D721Med (cell line): ENCODE measurements at places on chromosomes 13 and 19.

- DNase-seq, result no peak
Measured at GRCh38 chr19:14473073-14473977, 1.8 kb downstream of the PTGER1 start.

- DNase-seq, result no peak
Measured at GRCh38 chr13:50914848-50915247, 5.3 kb downstream of the RNASEH2B start.

DNA sequence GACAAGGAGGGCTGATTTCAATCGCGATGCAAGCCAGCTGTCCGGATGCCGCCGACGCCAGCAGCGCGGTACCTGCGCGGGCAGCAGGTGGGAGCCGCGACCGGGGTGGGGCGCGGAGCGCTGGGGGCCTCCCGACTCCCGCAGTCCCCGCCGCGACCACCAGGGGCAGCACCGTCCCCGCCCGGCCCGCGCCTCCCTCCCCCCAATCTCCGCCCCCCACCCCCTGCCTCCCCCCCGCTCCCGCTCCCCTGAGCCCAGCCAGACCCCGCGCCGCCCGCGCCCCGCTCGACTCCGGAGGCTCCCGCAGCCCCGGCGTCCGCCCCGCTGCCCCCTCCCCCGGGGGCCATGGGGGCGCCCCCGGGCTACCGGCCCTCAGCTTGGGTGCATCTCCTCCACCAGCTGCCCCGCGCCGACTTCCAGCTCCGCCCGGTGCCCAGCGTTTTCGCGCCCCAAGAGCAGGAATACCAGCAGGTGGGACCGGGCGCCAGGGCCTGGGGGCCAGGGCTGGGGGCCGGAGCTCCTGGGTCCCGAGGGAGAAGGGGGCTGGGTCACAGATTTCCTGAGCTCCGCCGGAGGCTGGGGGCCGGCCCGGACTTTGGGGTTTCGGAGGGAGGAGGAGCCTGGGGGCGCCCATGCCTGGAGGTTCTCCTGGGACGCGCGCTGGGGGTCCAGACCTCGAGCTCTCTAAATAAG is at the start of gene TTYH1:
TTYH1 (plus strand) TSS at position 257 of the 693 bp plus-strand sequence; CDS start at position 346, 89 bp downstream.
- peak; percentile 25 for DNase-seq

GRCh38 chr13:113273851-113274590 is 23.0 kb upstream of the LAMP1 start:
- no peak for DNase-seq

- no peak for DNase-seq
Measured at GRCh38 chr19:42538841-42539709, 10.8 kb upstream of the CEACAM1 start.

DNA sequence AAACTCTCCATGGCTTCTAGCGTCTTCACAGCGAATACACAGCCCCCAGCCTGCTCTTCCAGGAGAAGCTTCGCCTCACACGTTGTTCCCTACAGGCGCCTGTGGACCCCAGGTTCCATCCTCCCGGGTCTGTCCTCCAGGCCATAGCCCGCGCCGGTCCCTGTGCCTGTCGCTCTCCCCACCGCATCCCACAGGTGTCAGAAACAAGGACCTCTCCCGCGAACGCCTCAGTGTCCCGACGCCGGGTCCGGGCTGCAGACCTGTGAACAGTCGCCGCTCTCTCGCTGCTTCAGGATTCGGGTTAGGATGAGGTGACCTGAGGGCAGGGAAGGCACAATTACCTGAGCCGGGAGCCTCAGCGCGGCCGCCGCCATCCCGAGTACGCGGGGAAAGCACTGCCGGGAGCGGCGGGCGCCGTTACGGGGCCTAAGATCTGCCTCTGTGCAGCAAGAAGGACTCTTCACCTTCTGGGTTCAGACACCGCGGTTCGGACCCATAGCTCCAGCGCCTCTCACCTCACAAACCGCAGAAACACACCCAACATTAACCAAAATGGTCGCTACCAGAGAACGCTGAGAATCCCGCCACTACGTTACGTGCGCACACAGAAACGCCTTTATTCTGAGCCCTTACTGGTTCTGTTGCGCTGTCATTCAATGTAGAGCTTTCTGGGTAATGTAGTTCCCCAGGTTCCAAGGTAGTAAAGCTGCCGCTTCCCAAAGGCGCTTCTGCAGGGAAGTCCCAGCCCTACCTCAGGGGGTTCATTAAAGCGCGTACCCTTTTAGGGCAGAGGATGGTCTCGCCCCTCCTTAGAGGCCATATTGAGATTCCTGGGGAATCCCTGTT is at the start of gene ZNF418:
ZNF418 (minus strand) TSS at position 583 of the 846 bp plus-strand sequence. CDS start 1,580 bp downstream, outside the sequence.
- DNase-seq, result peak; percentile 52

DNA sequence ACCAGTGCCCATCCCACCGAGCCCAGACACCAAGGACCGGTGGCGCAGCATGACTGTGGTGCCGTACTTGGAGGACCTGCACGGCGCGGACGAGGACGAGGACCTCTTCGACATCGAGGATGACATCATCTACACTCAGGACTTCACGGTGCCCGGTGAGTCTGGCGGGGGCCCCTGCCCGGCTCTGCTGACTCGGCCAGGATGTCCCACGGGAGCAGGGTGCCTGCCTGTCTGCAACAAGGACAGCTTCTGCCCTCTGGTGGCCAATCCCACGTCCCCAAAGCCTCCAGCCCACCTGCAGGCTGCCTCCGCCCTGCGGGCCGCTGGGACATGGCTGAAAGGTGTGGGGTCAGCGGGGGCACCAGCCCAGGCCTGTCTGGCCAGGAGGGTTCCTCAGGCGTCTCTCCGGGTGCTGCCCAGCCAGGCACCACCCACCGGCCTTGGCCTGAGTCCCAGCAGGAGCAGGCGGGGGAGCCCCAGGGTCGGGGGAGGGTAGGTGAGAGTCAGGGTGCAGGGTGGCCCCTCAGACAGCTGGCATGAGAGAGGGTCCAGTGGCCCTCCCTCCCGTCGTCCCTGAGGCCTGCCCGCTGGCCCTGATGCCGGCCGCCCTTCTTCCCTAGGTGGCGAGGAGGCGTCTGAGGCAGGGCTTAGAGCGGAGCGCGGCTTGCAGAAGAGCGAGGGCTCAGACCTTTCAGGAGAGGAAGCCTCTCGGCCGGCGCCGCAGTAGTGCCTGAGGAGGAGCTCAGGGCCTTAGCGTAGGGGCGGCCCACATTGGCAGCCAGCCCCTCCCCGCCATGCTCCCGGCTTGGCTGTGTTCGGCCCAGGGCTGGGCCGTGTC is 14.6 kb downstream of the CBARP start:
- DNase-seq, result peak; percentile 80

GRCh38 chr19:40530091-40530901 is 46.4 kb upstream of the SHKBP1 start:
- DNase-seq, result peak; percentile 76

- DNase-seq, result peak; percentile 58
Measured at GRCh38 chr19:2462635-2463421, 6.1 kb upstream of the LMNB2 start.

GRCh38 chr19:4067396-4068046 is 822 bp upstream of the ZBTB7A start:
- DNase-seq, result no peak

DNA sequence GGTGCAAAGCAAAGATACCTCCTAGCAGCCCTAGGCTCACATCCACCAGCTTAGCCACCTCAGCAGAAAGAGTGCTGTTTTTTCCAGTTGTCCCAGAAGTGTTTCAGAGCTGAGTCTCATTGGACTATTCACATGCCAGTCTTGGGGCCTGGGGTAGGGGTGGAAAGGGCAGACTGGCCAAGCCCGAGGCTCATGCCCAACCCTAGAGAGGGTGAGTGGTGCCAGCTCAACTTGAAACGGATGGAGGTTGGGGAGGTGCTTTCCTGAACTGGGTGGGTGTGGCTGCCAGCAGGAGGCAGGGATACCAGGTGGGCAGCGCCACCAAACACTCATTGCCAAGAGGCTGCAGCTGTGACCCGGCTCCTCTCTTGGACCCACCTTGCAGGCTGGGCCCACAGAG is 116.9 kb downstream of the DPF1 start:
- DNase-seq, result no peak

DNA sequence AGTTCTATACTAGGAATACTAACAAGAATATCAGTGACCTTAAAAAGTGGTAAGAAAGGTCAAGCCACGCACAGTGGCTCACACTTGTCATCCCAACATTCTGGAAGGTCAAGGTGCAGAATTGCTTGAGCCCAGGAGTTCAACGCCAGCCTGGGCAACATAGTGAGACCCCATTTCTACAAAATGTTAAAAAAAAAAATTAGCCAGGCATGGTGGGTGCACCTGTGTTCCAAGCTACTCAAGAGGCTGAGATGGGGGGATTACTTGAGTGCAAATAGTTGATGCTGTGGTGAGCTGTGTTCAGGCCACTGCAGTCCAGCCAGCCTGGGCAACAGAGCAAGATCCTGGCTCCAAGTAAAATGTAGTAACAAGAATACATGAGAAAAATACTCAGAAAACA is 61.8 kb downstream of the PCDH9 start:
- DNase-seq, result no peak

- DNase-seq, result no peak
Measured at GRCh38 chr13:31797154-31797775, 57.9 kb downstream of the RXFP2 start.

GRCh38 chr13:25686831-25687470 is 315.2 kb downstream of the ATP8A2 start:
- no peak for DNase-seq

DNA sequence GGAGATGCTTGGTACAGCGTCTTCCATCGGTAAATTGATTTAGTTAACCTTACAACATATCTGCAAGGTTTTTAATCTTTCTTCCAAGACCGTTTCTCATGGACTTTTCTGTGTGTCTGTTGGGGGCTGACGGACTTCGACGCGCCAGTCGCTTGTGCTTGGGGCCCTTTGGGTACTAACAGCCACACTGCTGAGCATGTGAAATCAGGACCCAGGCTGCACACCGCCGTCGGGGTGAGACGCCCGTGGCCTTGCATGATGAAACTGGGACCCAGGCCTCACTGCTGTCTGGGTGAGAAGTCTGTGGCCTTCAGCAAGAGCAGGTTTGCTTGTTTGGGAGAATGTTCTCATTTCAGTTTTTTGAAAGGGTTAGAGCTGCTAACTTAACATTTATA is 9.8 kb downstream of the ATP4B start:
- DNase-seq, result no peak

DNA sequence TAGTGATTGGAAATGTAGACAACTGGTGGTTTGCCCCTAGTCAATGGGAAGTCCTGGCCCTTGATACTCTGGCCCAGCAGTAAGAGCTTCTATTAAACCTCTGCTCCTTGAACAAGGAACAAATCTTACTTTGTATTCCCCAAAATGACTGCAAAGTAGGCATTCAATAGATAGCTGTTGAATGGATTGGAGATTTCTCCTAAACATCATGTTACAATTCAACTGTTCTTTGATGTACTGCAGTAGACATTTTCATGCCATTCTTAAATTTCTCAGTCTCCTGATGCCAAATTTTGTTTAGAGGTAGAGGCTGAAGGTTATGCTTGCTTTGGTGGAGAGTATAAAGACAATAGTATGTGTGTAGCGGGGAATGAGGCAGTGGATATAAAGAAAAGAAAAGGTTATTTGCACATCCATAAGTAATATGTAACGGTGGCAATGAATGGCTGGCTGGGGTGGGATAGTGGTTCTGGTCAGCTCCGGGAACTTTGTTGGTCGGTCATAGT is 12.8 kb downstream of the MIR17HG start:
- DNase-seq, result no peak

GRCh38 chr19:47097396-47098201 is 16.0 kb downstream of the ZC3H4 start:
- peak; percentile 78 for DNase-seq

GRCh38 chr19:39264306-39265290 is 3.6 kb upstream of the IFNL2 start:
- DNase-seq, result no peak

- DNase-seq, result no peak
Measured at GRCh38 chr13:27493981-27494380, 43.6 kb upstream of the MTIF3 start.

GRCh38 chr13:93882086-93882651 is 597.3 kb downstream of the DCT start:
- no peak for DNase-seq

GRCh38 chr13:60326273-60326672 is 70.7 kb upstream of the TDRD3 start:
- no peak for DNase-seq

GRCh38 chr19:45804140-45804958 is 10.8 kb downstream of the RSPH6A start:
- no peak for DNase-seq

DNA sequence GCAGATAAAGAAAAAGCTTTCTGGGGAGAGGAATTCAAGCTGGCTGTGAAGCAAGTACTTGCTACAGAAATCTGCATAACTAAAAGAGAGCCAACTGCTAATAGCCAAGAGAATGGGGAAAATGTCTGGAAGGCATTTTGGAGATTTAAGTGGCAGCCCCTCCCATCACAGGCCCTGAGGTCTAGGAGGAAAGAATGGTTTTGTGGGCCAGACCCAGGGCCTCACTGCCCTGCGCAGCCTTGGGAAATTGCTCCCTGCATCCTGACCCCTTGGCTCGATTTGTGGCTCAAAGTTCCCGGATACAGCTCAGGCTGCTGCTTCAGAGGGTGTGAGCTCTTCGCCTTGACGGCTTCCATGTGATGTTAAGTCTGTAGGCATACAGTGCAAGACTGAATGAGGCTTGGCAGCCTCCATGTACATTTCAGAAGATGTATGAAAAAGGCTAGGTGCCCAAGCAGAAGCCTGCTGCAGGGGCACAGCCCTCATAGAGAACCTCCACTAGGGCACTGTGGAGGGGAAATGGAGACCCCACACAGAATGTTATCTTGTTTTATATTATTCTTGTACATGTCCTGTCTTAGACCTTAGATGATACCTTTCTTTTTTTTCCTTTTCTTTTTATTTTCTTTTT is 34.4 kb downstream of the MZT1 start:
- no peak for DNase-seq

DNA sequence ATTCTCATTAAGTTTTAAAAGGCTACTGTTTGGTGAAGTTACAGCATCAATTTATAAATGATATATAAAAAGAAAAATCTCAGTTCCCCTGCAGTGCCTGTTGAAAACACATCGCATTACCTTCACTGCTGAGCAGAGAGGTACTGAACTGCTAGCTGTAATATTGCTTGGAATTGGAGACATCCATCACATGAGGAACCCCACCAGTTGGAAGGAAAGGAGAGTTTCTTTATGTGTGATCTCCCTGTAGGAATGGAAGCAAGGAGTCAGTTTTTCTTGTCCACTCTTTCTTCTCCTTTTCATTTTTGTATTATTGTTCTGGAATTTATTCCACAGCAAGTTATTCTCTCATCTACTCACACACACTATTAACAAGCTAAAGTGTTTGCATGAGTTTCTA is 1586.0 kb upstream of the PRR20A start:
- no peak for DNase-seq

DNA sequence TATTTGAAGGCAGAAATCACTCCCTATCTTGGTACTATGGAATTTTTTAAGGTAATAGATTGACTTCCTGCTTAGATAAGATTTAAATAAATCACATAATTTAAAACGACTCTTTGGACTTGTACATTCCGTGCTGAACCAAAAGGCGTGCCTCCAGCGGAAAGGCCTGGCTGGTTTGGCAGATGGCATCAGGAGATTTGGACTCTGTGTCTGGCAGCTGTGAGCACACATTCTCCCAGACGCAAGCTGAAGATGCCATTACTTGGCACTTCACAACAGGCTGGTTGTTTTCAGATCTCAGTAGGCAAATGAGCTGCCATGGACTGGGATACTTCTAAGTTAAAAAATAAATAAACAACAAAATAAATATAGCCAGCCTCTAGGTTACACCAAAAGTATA is 104.5 kb upstream of the SLC15A1 start:
- no peak for DNase-seq

- no peak for DNase-seq
Measured at GRCh38 chr13:111270126-111270525, 50.3 kb upstream of the TEX29 start.
